ENCODE measurements at places on chromosomes 2 and 18.

DNA sequence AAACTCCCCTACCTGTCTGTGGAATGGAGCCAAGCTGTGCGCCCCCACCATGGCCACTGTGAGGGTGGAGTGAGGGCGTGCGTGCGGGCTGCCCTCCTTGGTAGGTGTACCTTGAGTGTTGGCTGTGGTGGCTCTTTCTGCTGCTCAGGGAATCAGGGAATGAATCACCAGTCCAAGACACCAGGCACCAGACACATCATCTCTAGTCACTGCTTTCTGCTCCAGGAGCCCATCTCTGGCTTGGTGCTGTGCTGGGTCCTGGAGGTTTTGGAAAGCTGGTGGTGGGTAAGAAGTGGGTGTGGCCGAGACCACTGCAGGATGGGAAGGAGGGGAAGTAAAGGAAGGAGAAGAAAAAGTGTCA lies 209.9 kb downstream of the SEPTIN10 start:
- DNase-seq = no peak

DNA sequence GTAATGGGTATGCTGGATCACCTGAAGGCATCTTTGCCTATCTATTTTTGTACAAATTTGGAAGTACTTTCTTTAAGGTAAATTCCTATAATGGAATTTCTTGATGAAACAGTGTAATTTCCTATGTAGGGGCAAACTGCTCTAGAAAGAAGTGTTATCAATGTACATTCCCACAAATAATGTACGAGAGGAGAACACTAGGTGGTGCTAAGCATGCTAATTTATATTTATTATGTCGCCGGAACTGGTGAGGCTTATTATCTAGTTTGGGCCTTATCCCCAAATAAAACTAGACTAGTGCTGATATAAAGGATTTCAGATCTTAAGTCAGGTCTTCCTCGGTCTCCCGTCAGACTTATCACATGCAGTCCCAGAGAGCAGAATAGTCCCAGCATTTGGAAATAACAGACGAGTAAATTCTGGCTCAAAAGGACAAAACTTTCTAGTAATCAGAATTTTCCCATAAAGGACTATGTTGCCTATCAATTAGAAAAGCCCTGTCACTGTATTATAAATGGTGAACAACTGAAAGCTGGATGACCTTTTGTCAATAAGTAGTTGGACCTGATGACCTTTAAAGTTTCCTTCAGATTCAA lies 86.9 kb upstream of the RBBP8 start:
- DNase-seq = peak; percentile 40

DNA sequence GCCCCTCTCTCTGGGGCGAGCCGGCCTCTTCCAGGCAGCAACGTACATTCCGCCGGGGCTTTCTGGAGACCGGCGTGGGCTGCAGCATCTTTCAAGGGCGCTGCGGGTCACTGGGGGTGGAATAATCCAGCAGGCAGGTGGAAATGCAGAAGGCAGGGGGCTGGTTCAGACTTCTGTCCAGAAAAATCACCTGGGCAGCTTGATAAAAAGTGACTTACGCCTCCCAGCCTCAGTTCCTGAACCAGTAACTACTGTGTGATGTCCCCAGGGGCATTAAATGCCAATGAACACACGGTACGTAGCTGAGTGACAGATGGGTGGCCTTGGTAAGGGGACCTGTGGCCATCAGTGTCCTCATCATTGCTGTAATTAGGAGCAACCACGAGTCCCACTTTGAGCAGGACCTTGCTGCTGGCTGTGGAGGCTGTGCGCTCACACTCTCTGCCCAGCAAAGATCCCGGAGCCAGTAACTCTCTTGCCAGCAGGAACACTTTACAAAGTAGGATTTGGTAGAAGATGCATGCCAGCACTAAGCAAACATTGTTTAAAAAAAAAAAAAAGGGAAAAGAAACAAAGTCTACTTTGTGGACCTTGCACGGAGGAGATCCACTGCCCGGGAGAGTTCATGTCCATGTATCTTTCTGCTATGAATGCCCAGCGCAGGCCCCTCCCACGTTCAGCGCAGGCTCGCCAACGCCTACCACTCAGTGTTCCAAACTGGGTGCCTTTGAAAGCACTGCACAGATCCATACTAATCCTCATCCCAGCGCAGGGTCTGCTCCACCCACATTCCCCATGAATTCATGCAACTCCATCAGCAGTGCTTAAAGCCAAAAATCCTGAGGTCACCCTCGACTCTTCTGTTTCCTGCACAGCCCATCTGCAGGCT lies 177.3 kb downstream of the HDAC4 start:
- DNase-seq = no peak

GRCh38 chr18:73660931-73661856 lies 486.4 kb downstream of the FBXO15 start:
- no peak for DNase-seq

DNA sequence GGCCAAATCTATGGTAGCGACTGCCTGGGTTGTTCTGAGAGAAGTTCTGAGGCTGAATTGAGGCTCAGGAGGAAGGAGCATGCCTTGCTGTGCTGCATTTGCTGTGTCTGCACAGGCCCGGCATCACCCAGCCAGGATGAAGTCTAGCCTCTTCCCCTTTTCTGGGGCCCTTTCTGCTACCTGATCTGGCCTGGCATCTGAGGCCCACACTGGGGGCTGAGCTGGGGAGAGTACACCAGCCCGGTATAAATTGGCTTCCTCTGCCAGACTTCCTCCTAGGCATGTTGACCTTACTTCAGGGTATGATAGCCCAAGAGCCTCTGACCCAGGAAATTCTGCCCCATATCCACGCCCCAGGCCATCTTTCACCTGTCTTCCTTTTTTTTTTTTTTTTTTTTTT lies 30.0 kb downstream of the MRPL35 start:
- no peak for DNase-seq

GRCh38 chr18:38693104-38693503 lies 1127.5 kb upstream of the CELF4 start:
- no peak for DNase-seq

- DNase-seq = no peak
These were observed 16.9 kb downstream of the TGIF1 start for GRCh38 chr18:3466872-3467271.

- DNase-seq = no peak
These were observed 73.9 kb downstream of the ARL4C start for GRCh38 chr2:234422981-234423431.

DNA sequence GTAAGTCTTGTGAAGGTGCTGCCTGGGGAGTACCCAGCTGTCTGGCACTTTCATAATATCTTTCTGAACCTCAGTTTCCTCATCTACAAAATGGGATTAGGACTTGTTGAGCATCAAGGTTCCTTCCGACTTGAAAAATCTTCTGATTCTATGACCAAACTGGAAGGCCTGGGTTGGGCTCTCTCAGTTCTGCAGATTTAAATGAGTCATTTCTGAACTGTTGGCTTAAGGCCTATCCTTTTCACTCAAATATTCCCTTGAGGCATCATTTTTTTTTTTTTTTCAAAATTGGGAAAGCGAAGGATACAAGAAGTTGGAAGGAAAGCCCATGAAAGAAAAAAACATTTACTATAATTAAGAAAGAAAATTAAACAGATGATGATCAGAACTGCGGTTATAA lies 40.8 kb upstream of the CYP1B1 start:
- no peak for DNase-seq

- DNase-seq = no peak
These were observed 44.2 kb downstream of the LCLAT1 start for GRCh38 chr2:30491225-30491624.

DNA sequence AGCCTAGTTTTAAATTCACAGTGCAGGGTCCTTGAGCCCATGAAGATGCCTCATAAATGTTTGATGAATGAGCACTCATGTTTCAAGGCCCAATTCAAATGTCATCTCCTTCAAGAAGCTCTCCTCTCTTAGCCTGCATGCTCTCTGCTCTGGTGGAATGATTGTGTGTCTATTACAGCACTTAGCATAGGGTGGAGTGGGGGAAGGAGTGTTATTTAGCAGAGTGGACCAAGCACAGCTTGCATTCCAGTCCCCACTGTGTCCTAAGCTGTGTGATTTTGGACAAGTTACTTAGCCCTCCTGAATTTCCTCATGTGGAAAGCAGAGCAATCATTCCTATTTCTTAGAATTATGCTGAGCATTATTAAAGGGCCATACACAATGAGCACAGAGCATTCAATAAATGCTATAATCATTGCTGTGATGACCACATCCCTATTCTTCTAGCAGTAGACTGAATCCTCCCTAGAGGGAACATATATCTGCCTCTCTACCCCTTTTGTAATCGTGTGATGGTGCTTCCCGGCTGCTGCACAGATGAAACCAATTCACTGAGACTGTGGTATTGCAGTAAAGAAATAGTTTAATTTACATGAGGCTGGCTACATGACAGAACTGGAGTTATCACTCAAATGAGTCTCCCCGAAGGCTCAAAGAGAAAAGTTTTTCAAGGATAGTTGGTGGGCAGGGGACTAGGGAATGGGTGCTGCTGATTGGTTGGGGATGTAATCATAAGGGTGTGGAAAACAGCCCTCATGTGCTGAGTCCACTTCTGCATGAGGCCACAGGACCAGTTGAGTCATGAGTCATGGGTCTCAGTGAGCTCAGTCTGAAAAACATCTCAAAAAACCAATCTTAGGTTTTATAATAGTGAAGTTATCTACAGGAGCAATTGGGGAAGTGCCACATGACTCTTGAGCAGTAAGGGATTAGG lies 173.4 kb upstream of the NDUFV2 start:
- no peak for DNase-seq

- DNase-seq = no peak
These were observed 63.5 kb downstream of the NRP2 start for GRCh38 chr2:205745661-205746419.

- DNase-seq = no peak
These were observed 49.5 kb downstream of the SLC40A1 start for GRCh38 chr2:189530965-189531637.

DNA sequence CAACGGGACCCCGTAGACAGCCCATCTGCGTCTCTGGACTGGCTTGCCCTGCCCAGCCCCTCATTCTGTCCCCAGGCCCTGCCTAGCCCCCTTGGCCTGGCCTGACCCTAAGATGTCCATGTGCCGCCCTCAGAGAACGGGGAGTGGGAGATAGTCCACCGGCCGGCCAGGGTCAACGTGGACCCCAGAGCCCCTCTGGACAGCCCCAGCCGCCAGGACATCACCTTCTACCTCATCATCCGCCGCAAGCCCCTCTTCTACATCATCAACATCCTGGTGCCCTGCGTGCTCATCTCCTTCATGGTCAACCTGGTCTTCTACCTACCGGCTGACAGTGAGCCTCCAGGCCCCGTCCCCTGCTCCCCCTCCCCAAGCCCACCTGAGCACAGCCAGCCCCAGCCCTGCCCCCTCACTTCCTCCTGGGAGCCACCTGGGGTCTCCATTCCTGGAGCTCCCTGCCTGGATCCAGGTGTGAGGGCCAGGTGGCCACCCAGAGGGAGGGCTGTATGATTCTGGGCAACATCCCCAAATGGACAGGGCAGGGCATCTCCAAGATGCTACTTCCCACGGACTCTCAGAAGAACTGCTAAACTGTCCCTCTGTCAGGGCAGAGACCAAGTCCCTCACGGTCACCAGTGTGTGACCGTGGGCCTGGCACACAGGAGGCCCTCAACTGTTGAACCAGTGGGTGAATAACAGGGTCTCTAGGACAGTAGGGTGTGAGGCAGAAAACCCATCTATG lies 4.0 kb downstream of the CHRND start:
- no peak for DNase-seq

DNA sequence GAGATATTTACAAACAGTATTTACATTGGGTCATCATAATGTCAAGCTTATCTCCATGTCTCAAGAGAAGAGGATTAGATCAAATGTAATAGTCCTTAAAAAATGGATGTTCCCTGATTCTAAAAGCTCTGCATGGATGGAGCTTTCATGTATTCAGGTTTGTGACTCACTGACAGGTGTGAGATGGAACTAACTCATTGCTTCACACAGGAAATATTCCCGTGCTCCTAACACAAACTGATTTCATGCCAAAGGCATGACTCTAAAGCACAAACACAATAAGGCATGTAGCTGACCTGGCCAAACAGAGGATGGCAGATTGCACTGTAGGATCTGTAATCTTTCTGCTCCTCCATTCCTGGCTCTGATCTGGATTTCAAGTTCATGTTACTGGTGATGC lies 110.0 kb downstream of the ALK start:
- DNase-seq = no peak

DNA sequence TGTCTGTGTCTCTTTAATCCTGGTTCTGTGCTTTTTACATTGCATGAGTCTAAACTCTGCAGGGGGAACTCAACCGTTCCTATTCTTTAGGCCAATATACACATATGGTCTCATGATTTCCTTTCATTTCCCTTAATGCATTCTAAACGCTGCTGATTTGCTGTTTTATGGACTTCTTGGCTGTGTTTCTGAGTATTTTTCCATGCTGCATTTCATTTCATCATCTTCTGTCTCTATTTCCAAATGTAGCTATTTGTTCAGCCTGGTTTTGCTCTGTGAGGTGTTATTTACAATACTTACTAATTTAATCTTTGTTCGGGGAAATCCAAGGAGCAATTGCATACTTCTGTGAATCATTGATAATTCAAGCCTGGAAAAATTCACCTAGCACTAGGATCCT lies 897.2 kb downstream of the TSN start:
- no peak for DNase-seq

- no peak for DNase-seq
These were observed 102.1 kb upstream of the HS6ST1 start for GRCh38 chr2:128420776-128421175.

DNA sequence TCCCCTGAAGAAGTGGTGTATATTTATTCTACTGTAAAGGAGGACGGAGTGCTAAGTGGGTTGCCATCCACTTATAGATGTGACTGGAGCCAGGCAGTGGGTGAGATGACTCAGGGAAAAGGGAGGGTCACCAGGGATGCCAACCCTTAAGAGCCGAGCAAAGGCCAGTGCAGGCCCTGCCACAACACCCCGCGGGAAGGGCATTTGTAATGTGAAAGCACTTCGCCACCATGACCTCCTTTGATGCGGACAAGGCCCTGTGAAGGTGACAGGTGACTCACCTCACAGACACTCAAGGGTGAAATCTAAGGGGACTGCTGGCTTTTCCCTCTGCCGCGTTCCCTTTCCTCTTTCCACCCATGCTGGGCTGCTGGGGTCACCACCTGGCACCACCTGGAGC lies 50.2 kb upstream of the MRPL33 start:
- no peak for DNase-seq

- DNase-seq = no peak
These were observed 32.0 kb upstream of the GPR55 start for GRCh38 chr2:230956827-230957755.

- DNase-seq = no peak
These were observed 113.1 kb upstream of the REG3A start for GRCh38 chr2:79272616-79273015.

- DNase-seq = no peak
These were observed 132.2 kb downstream of the AKAIN1 start for GRCh38 chr18:5064841-5065370.

DNA sequence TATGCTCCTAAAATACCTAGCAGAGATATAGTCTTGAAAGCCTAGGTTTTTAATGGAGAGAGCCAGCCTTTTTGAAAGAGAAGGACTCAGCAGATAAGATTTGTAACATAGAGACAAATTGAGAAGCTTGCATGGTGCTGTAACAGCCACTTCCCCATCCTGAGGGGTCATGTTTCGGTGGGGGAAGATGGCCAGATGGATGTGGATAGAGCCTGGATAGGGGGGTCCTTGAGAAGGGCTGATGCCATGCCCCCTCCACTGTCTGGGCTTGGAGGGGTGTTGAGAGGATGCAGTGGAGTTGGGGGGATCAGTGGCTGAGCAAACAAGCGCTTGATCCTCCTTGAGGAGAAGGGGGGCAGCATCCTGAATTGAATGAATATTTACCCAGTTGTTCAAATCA lies 178.0 kb upstream of the HS6ST1 start:
- no peak for DNase-seq

Data from NAMALWA (cell line).